Spleen (tissue), 13 donors: ENCODE measurements at places on chromosomes 2 and 18. TPM values are rescaled to one million over a fixed set of nuclear protein-coding genes. Genes with fewer than 3 reads are reported as not detected.

Gene ALK
- polyA plus RNA-seq = not detected

DNA sequence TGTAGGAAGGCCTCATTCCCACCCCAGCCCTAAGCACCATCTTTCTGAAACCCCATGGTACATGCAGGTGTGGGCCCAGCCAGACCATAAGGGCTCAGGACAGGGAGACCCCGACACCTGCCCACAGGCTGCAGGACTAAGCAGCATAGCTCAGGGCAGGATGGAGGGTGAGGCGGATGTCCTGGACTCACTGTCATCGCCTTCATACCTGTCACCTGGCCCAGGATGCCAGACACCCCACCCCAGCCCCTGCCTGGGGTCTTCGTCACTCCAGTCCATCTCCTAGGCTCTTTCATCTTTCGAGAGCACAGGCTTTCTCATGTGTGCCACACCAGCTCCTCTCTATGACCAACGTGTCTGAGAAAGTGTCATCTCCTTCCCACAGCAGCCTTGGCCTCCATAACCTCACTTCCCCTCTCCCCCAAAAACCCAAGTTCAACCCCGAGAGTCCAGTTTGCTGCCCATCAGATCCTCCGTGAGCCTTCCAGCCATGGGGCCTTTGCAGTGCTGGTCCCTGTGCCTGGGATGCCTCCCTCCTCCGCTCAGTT lies 71.5 kb downstream of the EMX1 start:
- H3K27ac ChIP-seq = no peak overlapping the region
- H3K27me3 ChIP-seq = no peaks in the 10 kb centered on the region
- DNase-seq = peak; percentile 47

DNA sequence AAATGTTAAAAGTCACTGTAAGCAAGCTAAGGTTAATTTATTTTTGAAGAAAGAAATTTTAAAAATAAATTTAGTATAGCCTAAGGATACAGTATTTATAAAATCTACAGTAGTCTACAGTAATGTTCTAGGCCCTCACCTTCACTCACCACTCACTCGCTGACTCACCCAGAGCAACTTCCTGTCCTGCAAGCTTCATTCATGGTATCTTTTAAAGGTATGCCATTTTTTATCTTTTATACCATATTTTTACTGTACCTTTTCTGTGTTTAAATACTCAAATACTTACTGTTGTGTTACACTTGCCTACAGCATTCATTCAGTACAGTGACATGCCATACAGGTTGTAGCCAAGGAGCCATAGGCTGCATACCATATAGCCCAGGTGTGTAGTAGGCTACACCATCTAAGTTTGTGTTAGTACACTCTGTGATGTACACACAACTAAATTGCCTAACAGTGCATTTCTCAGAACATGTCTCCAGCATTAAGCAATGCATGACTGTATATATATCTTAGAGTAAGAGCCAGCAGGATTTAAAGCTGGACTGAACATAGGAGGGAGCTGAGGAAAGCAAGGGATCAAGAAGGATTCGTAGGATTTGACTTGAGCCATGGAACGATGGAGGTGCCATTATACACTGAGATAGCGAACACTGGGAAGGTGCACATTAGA lies 83.1 kb upstream of the KLF7 start:
- no peak overlapping the region for H3K27ac ChIP-seq
- H3K36me3 ChIP-seq = no peaks in the 10 kb centered on the region

GRCh38 chr2:222833410-222833809 lies 27.4 kb upstream of the ACSL3 start:
- H3K4me3 ChIP-seq = no peak overlapping the region
- H3K27ac ChIP-seq = no peak overlapping the region
- no peaks in the 10 kb centered on the region for H3K27me3 ChIP-seq

GRCh38 chr2:46277431-46278190 lies 19.6 kb upstream of the EPAS1 start:
- H3K36me3 ChIP-seq = no peaks in the 10 kb centered on the region
- H3K4me1 ChIP-seq = peaks cover 27% of the 10 kb centered on the region
- DNase-seq = no peak
- H3K27ac ChIP-seq = no peak overlapping the region
- H3K4me3 ChIP-seq = no peak overlapping the region

- peaks cover 100% of the 10 kb centered on the region for H3K36me3 ChIP-seq
- H3K4me3 ChIP-seq = no peak overlapping the region
- DNase-seq = no peak
- H3K27me3 ChIP-seq = no peaks in the 10 kb centered on the region
These were observed 12.4 kb downstream of the SUPT7L start for GRCh38 chr2:27651056-27651455.

DNA sequence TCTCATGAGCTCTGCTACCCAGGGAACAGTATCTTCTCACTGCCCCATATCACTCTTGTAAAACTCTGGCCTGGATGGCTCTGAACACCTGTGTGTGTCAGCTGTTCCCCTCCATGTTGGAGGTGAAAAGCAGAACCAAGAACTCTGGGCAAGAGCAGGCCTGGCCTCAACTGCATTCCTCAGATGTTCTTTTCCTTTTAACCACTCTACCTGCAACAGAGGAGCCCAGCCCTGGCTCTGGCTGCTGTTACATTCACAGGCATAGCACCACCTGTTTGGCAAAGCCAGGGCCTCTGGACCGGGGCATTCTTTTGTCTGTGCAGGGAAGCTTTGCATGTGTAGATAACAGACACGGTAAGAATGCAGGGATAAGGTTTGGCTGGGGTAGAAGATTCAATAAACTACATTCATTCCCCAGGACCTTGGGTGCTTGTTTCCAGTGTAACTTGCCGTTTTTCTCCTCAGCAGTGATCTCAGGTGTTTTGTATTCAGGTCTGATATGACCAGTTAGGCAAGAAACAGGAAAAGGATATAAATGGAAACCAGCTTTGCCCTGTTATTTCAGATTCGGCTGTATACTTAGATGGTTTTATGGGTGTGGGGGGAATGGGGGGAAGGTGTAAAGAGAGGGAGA lies 95.1 kb downstream of the SPTBN1 start:
- H3K4me1 ChIP-seq = peaks cover 50% of the 10 kb centered on the region
- H3K27ac ChIP-seq = no peak overlapping the region
- H3K27me3 ChIP-seq = no peaks in the 10 kb centered on the region
- H3K36me3 ChIP-seq = no peaks in the 10 kb centered on the region

DNA sequence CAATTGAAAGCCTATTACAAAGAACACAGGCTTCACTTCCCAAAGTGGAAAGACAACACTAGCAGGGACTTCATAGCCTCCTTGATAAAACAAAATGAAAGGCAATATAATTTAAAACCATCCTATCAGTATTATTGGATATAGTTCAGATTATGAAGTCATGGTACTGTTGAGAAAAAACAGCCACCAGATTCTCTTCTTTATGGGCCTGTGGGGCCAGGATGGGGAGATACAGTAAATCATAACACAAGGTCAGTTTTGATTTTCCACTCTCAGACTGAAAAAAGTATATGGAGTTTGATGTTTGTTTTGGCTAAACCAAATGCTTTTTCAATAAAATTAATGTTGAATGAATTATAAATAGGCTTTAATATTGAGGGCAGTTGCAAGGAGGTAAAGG lies 129.1 kb downstream of the BCL2L11 start:
- H3K36me3 ChIP-seq = no peaks in the 10 kb centered on the region
- H3K4me3 ChIP-seq = no peak overlapping the region
- no peak for DNase-seq
- H3K27me3 ChIP-seq = no peaks in the 10 kb centered on the region
- H3K4me1 ChIP-seq = no peaks in the 10 kb centered on the region
